Umbilical cord (tissue), 2 donors: ENCODE measurements at places on chromosomes 7 and 10.

GRCh38 chr7:96910486-96910885 is 94.9 kb upstream of the DLX6 start:
- DNase-seq = no peak

DNA sequence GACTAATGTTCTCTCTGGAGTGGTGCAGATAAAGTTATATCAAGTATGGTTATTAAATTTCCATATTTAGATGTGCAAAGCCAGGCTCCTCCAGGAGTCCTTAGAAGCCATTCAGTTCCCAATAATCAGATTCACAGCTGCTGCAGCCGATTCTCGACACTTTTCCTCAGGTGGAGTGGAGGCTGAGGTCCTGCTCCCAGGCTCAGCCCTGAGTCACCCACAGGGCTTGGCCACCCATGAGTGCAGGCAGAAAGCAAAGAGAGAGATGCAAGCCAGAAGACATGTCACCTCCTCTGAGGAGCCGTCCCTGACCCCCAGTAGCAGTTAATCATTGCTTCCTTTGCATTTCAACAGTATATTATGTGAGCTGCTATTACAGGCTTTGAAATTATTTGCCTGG is 36.3 kb upstream of the NANOS1 start:
- no peak for DNase-seq

DNA sequence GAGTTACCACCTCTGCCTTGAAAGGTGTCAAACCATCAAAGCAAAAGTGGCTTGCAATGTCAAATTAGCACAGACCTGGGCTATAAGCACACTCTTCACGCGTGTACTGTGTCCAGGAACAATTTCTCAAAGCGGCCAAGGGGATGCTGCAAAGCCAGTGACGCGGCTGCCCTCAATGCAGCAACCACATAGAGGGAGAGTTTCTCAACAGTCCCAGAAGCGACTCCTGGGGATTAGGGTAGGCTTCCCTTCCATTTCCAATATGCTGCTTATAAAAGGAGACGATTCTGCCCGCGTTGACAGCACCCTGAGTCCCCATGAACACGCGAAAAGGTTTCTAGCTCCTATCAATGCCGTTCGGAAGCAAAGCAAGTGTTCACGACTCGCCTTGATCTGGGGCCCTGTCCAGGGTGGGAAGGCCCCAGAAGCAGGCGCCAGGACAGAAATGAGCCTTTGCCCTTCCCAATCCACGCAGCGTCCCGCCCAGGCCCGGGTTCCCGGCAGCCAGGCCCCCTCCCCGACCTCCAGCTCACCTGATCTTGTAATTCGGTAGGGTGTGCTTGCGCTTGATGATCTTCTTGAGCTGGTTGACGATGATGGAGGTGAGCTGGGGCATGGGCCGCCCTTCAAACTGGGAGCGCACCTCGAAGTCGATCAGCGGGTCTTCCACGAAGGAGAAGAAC is 1.3 kb downstream of the PDZD8 start:
- DNase-seq = peak; percentile 56

- no peak for DNase-seq
These were observed 72.1 kb downstream of the EEPD1 start for GRCh38 chr7:36224934-36225858.

DNA sequence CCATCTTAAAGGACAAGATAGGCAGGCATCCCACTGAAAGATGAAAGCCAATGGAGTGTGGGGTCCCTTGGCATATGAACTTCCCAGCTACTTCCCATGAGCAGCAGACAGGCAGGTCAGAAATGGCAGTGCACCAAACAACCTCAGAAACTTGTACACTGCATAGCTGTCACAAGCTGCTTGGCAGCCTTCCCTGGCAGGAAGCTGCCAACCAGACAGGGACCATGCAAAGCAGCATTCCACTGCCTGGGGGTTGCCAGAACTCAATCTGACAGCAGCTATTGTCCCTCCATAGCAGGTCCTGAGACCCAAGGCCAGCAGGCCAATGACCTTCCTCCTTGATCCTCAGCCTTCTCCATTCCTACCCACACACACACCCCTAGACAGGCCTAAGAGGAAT is 139.5 kb downstream of the PLCE1 start:
- no peak for DNase-seq

- peak; percentile 88 for DNase-seq
These were observed 92.4 kb downstream of the GLI3 start for GRCh38 chr7:42144604-42145003.

GRCh38 chr10:78478919-78479318 is 445.3 kb downstream of the RPS24 start:
- no peak for DNase-seq

DNA sequence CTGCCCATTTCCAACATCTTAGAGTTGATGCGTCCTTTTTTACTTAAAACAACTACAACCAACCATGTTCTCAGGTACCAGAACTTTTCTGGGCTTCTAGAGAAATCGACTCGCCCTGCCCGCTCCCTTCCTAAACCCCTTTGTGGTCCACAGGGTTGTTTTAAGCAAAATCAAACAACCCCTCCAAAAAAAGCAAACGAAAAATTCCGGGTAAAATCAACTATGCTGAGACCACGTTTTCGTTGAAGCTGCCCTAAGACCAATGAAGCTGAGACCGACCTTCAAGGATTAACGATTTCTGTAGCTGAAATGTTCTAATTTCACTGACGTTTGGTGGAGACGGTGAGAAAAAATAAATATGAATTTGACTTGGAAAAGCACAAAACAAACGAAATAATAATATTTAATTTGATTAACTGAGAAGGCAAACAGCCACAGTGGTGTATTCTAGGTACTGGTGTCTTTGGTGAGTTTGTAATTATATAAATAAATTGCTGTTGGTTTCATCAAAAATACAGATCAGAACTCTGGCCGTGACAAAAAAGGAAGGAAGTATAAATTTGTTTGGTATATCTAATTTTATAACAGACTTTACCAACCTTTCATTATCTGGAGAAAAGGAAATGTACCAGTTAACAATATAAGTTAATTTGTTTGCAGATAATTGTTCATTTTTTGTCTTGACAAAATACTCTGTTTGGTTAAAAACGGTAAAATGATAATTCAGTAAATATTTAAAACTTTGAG is 4.7 kb upstream of the IGF2BP3 start:
- DNase-seq = no peak

GRCh38 chr7:142711746-142712616 is 37.3 kb upstream of the PRSS1 start:
- no peak for DNase-seq

DNA sequence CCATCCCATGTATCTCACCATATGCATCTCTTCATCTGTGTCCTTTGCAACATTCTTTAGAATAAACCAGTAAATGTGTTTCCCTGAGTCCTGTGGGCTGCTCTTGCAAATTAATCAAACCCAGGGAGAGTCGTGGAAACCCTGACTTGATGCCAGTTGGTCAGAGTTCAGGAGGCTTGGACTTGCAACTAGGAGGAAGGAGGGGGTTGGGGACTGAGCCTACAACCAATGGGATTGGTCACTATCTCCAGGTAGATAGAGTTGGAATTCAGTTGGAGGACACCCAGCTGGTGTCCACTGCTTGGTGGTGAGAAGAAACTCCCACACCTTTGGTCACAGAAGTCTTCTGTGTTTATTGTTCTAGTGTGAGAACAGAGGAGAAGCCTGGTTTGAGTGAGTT is 38.3 kb upstream of the PRKCQ start:
- DNase-seq = no peak

- DNase-seq = no peak
These were observed 26.0 kb downstream of the PRSS2 start for GRCh38 chr7:142796501-142797390.

DNA sequence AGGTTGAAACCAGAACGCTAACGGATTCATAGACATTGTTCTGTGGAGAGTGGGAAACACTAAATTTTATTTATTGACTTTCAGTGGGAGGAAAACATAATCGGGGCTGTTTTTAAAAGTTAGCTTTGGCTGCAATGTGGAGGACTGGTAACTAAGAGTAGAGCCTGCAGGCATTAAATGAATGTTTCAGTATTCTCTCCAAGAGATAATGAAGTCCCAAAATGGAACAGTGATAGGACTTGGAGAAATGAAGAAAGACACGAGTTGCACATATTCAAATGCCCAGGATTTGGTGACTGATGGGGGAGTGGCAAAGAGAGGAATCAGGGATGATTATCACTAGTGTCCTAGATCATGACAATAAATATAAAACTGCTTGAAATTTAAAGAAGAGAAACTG is 359.8 kb upstream of the LRRTM3 start:
- peak; percentile 23 for DNase-seq

- no peak for DNase-seq
These were observed 25.8 kb downstream of the TACC2 start for GRCh38 chr10:122014652-122015248.

DNA sequence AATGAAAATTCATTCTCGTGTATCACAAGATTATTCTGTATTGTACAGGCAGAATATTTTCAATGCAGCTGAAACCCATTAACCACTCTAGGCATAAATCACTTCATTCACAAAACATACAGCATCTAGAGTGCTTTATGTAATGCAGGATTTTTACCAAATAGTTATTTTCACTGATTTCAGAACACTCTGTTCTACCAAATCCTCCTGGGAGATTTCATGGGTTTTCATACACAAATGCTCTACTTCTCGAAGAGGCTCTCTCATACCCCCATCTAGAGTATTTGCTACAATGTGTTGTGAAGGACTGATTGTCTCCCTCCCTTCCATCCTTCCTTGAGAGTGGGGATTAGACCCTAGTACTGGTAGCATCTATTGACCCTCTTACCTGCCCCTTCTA is 209.2 kb upstream of the LRRN3 start:
- peak; percentile 26 for DNase-seq

GRCh38 chr10:27564880-27565279 is 60.8 kb downstream of the RAB18 start:
- DNase-seq = no peak

GRCh38 chr7:92727755-92728154 is 108.6 kb downstream of the CDK6 start:
- no peak for DNase-seq

DNA sequence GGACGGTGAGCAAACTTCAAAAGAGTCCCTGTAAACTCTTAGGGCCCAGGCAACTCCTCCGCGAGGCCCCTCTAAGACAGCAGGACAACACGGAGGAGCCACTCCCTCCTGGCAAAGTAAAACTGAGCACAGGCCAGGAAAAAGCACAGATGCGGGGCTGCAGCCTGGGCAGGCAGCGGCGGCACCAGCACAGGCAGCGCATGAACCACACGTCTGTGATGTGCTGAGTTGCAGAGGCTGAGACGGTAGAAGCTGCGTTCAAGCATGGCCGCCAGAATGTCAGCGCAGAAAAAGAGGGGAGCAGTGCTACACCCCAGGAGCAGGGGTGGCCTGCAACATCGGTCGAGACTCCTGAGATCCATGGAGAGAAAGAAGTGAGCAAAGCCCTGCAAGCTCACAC is 46.1 kb upstream of the STK17A start:
- peak; percentile 29 for DNase-seq

DNA sequence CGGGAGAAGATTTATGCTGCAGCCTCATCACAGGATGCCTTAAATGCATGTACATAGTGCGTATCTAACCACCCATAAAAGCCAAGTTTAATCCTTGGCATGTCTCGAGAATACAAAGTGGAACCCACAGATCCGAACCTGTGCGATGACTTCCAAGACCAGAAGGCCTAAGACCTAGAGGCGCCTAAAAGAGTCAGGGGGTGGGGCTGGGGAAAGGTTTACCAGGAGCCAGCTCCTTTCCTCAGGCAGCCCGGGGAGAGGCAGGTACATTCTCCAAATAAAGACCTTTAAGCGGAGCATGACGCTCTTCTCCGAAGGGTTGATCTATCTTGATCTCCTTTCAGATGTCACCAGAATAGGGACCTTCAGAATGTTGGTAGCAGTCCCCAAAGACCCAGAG is 9.7 kb downstream of the SP8 start:
- DNase-seq = no peak

DNA sequence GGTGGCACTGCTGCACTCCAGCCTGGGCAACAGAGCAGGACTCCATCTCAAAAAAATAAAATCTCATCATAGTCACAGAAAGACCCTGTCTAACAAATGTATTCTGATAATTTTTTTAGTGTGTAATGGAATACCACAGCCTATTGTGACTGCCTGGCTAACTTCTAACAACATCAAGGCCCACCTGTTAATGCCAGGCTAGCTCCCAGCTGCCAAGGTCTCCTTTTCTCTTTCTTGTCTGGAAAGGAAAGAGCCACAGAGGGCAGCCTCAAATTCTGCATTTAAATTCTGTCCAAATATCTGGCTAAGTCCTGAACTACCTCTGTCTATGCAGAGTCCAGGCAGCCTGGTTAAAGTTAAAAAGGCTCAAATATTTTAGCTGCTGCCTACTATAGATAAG is 700.9 kb downstream of the MAGI2 start:
- DNase-seq = no peak

DNA sequence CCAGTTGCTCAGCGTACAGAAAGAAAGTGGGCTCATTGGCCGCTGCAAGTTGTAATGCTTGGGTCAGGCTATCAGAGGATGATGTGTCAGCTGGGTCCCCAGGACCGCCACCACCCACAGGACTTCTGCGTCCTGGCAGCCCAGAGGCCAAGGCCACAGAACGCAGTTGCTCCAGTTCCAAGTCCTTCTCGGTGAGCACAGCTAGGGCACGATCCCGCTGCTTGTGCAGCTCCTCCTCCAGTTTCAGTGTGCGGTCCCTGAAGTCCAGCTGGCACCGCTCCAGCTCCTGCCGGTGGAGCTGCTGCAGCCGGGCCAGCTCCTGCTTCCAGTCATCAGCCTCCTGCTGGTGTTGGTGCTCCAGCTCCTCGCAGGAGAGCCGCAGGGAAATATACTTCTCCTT is 3.0 kb downstream of the GCC1 start:
- no peak for DNase-seq

- DNase-seq = no peak
These were observed 348.5 kb downstream of the KCNMA1 start for GRCh38 chr10:77289027-77289501.

- no peak for DNase-seq
These were observed 152.5 kb downstream of the SEMA3A start for GRCh38 chr7:84042110-84042539.

DNA sequence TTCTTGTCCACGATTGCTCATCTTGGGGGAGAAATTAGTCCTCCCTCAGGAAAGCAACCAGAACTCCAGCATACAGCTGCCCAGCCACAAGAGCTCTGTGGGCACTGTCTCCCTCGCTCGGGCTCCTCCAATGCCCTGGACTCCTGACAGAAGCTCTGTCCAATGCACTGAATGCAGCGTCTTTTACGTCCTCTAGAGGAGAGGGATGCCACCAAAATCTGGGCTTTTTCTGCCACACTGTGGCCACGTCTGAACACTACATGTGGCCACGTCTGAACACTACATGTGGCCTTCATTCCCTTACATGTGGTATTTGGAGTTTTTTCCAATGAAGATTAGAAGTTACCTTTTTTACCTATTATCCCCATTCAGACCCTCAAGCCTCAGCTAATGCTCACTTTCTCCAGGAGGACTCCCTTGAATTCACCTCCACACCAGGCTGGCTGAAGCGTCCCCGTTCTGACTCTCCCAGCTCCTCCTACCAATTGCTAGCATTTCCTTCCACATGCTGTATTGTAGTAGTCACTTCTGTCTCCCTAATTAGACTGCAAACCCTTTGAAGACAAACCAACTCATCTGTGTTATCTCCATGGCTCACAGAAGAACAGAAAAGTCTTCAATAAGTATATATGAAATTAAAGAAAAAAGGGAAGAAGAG is 134.3 kb upstream of the PDE1C start:
- peak; percentile 84 for DNase-seq

- no peak for DNase-seq
These were observed 11.7 kb downstream of the VSIR start for GRCh38 chr10:71761541-71762113.
